ENCODE measurements at places on chromosomes 7 and 10.

DNA sequence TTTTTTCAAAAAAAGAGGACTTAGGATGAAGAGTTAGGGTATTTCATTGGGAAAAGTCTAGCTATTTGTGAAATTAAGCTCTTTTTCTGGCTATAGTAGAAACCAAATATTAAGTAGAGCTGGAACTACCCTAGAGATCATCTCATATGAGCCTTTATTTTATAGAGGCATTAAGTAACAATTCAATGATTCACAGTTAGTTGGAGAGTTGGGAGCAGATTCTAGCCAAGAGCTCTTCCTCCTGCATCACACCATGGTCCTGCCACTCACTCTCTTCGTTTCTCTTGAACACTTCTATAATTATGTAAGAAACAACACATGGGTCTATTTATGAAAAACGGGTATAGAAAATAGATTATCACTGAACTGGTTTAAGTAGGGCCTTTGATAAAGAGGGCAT, 76.1 kb upstream of the ANK3 start:
- DNase-seq = no peak

DNA sequence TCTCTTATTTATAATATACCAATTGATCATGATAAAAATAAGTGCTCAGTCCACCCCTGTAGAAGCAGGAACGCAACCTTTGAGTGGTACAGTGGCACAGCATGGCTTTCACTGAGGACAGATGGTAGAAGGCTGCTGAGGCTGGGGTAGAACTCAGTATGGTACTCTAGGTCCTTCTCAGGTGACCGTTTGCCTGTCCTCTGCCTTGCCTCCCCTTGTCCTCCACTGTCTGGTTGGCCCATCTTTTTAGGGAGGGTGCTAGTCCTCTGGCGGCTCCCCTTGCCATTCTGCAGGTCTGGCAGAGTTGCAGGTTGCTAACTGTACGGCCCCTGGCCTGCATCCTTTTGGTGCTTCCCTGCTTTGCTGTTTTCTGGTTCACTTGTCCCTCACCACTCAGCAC, 27.3 kb downstream of the SLC18A2 start:
- no peak for DNase-seq

DNA sequence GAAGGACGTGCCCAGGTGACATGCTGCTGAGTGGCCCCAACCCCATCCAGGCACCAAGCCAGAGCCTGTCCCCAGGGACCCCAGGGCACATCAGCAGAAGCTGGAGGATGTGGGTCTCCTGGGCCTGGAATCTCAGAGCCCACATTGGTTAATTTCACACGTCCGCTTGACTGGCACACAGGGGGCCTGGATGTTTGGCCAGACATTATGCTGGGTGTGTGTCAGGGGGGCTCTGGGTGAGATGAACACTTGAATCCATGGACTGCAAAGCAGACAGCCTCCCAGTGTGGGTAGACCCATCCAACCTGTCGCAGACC, 79.1 kb upstream of the RET start:
- DNase-seq = no peak

DNA sequence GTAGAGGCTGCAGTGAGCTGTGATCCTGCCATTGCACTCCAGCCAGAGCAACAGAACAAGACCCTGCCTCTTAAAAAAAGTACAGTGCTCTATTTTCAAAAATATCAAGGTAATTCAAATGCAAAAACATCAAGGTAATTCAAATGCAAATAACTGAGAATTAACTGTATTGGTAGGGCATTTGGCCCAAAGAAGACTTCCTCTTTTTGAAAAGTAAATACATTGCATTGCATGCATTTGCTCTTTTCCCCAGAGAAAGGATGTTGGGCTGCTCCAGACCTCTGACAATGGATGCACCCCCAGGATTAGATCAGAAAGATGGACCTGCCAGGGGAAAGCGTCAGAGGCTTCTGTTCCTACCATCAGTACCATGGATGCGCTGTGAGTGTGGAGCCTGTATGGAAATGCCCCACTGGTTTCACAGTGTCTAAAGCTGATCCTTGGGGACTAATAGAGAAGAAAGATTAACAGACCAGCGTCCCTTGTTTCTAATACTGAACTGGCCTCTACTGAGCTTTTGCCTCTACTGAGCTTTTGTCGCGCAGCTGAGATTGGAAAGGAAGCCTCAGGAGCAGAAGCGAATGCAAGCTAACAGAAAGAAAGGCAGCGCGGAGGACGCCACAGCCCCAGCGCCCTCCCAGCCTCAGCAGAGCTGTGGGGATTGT, 93.5 kb upstream of the LYZL2 start:
- no peak for DNase-seq

- DNase-seq = peak; percentile 78
Observed at GRCh38 chr7:47818796-47819606, 129.3 kb downstream of the PKD1L1 start.

DNA sequence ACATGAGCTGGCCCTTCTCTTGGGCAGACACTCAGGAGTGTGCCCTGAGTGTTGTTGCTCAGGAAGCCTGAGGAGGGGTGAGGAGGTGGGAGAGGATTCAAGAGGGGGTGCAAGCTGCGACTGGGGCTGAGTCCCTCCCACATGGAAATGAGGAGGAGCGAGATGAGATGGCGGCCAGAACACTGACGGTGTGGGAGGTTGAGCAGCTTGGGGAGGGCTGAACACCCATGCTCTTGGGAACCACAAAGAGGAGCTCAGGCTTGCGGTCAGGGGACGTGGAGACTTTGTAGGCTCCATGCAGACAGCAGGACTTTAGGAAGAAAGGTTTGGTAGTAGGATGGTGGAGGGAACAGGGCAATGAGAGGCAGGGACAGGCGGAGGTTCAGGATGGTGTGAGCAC, 163.2 kb upstream of the SHH start:
- DNase-seq = no peak

DNA sequence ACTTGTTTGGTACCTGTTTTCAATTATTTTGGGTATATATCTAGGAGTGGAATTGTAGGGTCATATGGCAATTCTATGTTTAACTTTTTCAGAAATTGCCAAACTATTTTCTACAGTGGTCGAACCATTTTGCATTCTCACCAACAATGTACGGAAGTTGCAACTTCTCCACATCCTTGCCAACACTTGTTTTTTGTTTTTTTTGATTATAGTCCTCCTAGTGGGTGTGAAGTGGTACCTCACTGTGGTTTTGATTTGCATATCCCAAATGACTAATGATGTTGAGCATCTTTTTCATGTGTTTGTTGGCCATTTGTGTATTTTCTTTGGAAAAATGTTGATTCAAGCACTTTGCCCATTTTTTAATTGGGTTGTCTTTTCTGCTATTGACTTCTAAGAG, 122.1 kb downstream of the RPS24 start:
- no peak for DNase-seq
